ENCODE measurements at places on chromosomes 12 and 14. TPM values are rescaled to one million over a fixed set of nuclear protein-coding genes. Genes with fewer than 3 reads are reported as not detected.

The RNASE7 gene
- polyA plus RNA-seq = not detected

The ART4 gene
- polyA plus RNA-seq = not detected

DNA sequence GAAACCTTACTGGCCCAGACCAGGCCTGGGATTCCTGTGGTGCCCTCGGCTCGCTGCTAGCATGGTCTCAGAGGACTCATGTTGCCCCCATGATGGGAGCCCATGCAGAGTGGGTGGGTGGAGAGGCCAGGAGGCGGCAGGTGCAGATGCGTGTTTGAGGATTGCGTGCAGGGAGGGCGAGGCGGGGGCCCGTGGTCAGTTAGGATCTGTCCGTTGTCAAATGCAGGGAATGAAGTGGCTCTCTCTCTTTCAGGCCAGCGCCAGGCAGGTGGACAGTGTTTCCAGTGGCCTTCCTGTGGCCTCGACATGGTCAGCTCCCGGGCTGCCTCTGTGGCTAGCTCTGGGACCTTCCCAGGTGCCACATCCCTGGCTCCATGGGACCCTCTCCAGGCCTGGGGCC lies 39.3 kb upstream of the DLK1 start:
- no peak overlapping the region for H3K27ac ChIP-seq
- DNase-seq = no peak

- H3K4me1 ChIP-seq = no peaks in the 10 kb centered on the region
- DNase-seq = no peak
- H3K36me3 ChIP-seq = no peaks in the 10 kb centered on the region
- H3K27me3 ChIP-seq = no peaks in the 10 kb centered on the region
Measured at GRCh38 chr12:29041621-29042020, 107.5 kb upstream of the FAR2 start.

DNA sequence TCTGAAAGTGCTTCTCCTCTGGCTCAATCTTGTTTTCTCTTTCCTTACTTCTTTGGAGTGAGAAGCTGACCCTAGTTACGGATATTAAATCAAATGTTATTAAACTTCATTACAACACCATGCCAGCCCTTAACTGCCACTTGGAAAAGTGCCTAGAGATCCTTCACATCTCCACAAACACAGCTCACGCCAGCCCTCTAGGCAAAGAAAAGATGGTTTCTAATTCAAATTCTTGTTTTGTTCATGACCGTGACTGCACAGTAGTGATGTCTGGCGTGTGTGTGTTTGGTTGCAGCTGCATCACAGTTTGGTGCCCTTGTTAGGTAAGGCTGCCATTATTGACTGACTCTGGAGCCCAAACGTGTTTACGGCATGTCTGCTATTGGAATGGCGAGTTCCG lies 113.0 kb downstream of the BEGAIN start:
- no peaks in the 10 kb centered on the region for H3K27me3 ChIP-seq
- H3K36me3 ChIP-seq = no peaks in the 10 kb centered on the region
- no peaks in the 10 kb centered on the region for H3K4me1 ChIP-seq
- no peak for DNase-seq

- H3K27ac ChIP-seq = no peak overlapping the region
- H3K36me3 ChIP-seq = no peaks in the 10 kb centered on the region
- no peaks in the 10 kb centered on the region for H3K4me1 ChIP-seq
- no peaks in the 10 kb centered on the region for H3K27me3 ChIP-seq
Measured at GRCh38 chr14:104130974-104131651, 7.3 kb upstream of the KIF26A start.

DNA sequence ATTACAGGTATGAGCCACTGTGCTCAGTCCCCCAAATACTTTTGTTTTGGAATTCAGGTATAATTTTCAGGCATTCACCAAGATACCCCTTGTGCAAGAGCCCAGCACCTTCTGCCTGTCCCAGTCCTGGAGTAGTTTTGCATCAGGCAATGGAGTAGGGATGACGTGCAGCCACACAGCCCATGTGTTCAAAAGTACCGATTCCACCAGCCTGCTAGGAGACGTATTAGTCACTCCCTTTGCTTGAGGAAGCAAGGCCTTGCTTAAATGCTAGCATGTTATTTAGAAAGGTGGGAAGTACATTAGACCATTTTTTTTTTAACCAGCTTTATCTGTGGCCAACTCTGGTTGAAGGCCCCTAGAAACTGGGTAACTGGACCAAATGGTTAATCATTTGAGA lies 15.0 kb upstream of the GALNT16 start:
- DNase-seq = no peak
- no peak overlapping the region for H3K4me3 ChIP-seq
- H3K27me3 ChIP-seq = no peaks in the 10 kb centered on the region
- H3K4me1 ChIP-seq = no peaks in the 10 kb centered on the region

- H3K4me1 ChIP-seq = peaks cover 4% of the 10 kb centered on the region
- H3K4me3 ChIP-seq = no peak overlapping the region
- no peak for DNase-seq
- H3K27ac ChIP-seq = no peak overlapping the region
- peaks cover 5% of the 10 kb centered on the region for H3K36me3 ChIP-seq
Measured at GRCh38 chr12:51075390-51075789, 8.0 kb downstream of the CSRNP2 start.

- no peaks in the 10 kb centered on the region for H3K36me3 ChIP-seq
- H3K27me3 ChIP-seq = no peaks in the 10 kb centered on the region
- no peak overlapping the region for H3K4me3 ChIP-seq
Measured at GRCh38 chr12:108700833-108701541, 30.3 kb downstream of the CORO1C start.

- DNase-seq = no peak
- no peak overlapping the region for H3K27ac ChIP-seq
- H3K27me3 ChIP-seq = no peaks in the 10 kb centered on the region
- no peaks in the 10 kb centered on the region for H3K4me1 ChIP-seq
Measured at GRCh38 chr12:43336962-43337555, 214.9 kb downstream of the ADAMTS20 start.
